ENCODE measurements at places on chromosomes 7 and 10.

- ATAC-seq: no peak
Observed at GRCh38 chr7:93178213-93178612, 30.0 kb upstream of the SAMD9L start.

DNA sequence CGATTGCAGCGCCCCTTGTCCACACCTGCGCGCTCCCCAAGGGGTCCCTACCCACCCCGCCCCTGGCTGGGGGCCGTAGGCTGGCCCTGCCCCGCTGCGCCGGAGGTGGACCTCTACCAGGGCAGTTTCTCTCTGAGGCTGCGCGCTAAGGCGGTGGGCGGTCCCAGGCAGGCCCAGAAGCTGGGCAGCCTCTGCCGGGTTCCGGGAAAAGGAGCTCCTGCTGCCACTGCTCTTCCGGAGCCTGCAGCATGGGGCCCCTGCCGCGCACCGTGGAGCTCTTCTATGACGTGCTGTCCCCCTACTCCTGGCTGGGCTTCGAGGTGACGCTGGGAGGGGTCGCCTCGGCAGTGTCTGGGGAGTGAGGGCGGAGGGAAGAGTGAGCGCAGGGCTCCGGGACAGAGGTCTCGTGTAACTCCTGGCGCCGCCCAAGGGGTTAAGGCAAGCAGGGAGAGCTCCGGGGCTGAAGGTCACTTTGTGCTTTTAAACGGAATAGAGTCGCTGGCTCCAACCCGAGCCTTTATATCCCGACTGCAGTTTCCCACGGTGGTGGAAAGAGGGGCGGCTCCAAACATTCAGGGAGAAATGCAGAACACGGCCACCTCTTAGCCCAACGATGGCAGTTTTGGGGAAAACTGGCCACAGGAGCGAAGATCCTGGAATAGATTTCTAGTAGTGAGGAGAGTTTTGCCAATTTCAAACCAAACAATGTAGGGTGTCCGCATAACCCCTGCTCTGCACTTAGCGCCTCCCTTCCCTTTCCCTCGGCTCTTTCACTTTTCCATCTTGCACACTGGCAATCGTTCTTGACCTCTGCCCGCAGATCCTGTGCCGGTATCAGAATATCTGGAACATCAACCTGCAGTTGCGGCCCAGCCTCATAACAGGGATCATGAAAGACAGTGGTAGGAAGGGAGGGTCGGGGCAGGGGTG lies at the start of gene GSTK1:
TSS of gene GSTK1 (plus strand) at position 176 of the 930 bp plus-strand sequence. CDS start at position 249, 73 bp downstream.
- peak; percentile 97 for ATAC-seq

DNA sequence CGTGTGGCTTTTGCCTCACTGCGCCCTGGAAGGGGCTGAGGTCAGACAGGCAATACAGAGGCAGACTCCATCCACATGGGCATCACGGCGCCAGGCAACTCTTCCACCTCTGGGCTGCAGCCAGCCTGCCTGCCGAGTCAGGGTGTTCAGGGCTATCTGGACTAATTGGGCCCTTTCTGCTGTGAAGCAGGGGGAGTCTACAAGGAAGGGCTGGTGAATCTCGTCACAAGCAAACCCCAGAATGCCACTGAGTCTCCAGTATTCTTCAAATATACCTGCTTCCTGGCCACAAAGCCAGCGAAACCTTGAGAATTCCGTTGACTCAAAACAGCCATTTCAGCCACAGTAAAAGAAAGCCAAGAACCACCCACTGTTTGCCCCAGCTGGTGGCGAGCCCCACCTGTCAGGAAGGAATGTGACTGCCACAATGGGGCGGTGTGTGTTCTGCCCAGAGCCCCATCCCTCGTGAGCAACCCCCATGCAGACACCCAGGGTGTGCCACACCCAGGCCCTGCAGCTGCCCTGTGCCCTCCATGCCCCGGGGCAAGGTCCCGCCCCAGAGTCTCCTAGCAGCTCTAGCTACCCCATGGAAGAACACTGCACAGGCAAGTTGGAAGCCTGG lies 117.3 kb downstream of the FAM53B start:
- peak; percentile 87 for ATAC-seq

GRCh38 chr7:122300211-122300932 lies 4.2 kb downstream of the FEZF1 start:
- ATAC-seq: peak; percentile 34

DNA sequence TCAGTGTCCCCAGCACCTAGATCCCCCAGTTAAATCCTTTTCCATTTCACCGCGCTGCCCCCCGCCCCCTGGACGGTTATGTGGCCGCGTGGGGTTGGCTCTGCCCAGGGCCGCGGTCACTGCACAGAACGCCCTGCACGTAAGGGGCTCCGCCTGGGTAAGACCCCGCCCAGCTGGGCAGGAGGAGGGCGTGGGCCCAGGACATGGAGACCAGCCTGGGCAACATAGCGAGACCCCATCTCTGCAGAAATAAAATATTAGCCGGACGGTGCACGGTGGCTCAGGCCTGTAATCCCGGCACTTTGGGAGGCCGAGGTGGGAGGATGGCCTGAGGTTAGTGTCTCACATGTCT lies 650 bp upstream of the ZFAND2A start:
- ATAC-seq: peak; percentile 45

- no peak for ATAC-seq
Observed at GRCh38 chr7:146804620-146805019, 688.0 kb downstream of the CNTNAP2 start.

DNA sequence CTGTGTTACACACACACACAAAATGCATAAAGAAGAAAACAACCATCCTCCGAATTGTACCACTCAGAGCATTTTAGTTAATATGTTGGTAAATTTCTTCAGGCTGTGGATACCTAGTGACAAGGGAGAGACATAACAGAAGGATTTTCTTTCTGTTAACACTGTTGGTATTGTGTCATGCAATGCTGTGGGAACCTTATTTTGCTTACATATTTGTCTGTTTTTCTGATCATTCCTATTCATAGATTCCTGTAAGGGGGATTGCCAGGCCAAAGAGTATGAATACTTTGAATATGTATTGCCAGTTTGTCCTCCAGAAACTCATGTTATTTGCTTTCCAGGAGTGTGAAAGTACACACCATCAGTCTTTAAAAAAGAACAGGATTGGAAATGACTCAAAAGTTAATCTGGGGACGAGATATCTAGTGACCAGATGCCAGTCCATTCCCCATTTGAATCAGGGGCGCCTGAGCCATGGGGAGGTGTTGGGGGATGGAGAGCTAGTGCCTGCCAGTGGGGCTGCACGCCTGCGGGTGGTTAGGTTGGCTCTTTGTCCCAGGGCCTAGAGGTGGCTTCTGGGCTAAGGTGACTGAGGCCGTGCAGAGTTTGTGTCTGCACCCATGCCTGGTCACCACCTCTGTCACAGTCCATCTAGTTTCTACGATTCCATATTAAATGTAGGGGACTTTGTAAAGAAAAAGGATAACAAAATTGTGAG lies 142.0 kb downstream of the PTPN20 start:
- ATAC-seq: no peak

GRCh38 chr10:9608602-9609001 lies 1409.1 kb upstream of the CELF2 start:
- ATAC-seq: no peak

- ATAC-seq: no peak
Observed at GRCh38 chr7:11969643-11970042, 137.6 kb upstream of the THSD7A start.

DNA sequence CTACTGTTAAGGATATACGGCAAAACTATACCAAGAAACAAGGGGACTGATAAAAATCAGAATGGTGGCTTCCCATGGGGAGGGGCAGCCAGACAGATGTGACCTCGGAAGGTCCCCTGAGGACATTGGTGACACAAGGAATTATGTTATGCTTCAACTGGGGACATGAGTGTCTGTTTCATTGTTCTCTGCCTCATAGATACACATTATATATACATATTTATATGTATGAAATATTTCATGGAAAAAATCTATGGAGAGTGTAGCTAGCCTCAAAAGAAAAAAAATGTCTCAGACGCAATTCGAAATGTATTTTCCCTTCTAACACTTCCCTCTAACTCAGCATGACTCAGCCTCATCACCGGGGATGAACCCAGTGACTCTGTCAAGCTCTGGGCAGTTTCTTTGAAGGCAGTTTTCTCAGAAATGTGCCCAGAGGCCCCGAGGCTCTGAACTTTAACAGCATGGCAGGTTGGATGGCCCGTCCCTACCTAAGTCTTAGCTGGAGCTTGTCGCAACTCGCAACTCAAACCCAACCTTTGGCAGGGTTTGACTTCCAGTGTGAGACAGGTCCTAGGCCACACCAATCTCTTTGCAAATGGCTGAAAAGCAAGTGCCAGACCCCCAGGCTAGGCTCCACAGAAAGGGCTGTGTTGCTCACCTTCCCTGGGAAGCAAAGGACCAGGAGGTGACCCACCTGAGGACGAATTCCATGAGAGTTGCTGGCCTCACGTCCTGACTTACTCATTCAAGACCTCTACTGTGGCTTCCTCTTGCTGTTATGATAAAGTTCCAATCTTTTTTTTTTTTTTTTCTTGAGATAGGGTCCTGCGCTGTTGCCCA lies 86.9 kb downstream of the CARD11 start:
- no peak for ATAC-seq

GRCh38 chr7:94375691-94376090 lies 19.0 kb upstream of the COL1A2 start:
- ATAC-seq: no peak

- ATAC-seq: no peak
Observed at GRCh38 chr7:33727315-33727714, 178.0 kb upstream of the BMPER start.

DNA sequence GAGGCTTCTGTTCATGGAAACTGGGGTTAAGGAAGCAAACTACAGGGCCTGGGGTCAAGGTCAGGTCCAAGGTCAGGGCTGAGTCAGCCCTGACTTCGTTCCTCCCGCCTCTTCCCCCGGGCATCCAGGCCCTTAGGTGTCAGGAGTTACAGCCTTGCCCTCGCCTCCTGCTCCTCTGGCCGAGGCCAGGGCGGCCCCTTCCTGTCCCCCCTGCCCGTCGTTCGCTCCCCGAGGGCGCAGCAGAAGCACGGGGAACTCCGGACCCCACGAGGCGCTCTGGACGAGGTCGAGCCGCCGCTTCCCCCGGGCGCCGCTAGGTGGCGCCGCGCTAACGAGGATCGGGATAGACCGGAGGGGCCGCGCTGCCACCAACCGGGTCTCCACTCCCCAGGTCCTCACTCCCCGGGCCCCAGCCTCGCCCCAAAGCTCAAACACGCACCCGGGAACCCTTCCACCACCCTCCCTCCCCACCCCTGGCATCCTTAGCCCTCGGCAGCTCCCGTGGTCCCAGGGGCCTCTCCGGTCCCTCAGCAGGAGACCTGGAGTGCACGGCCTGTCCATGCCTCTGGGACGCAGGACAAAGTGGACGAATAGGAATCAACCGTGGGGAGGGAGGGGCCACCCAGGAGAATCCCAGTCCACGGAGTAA lies 59.2 kb upstream of the MYL10 start:
- peak; percentile 84 for ATAC-seq

DNA sequence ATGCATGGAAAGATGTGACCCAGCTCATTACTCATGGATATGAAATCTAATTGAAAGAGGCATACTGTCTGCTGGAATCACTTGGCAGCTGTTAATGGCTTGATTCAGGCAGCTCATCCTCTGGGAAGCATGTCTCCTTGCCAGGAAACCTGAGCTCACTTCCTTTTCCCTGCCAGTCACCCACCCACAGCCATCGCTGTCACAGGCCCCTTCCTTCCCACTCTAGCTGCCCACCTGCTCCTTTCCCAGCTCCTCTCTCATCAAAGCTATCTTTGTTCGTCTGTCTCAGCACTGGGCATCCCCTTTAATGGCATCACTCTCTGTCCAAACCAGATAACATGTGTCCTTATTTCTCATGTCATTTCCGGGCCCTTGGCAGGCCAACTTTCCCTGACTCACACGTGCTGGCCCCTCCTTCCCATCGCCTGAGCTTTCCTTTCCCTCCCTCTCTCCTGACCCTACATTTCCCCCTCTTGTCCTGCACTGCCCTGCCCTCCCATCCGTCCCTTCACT lies 721.9 kb downstream of the TNS3 start:
- no peak for ATAC-seq

DNA sequence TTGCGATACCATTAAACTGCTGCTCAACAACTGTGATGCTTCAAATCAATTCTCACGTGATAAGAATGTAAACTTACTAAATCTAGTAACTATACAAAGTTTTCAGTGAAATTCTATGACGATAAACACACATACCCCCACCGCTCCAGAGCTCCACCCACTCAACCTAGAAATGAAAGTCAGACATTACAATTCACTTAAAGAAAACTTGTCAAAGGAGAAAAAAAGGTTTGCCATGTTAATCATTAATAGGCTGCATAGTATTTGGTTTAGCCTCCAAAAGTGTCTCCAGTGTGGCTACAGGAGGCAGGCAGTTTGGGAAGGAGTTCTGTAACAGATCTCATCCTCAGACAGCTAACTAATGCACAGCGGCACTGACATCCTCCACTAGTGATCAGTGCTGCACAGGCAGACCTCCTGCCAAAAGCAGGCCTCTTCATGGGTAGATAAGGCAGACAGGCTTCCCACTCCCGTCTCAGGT lies 3.1 kb downstream of the HERPUD2 start:
- ATAC-seq: no peak

DNA sequence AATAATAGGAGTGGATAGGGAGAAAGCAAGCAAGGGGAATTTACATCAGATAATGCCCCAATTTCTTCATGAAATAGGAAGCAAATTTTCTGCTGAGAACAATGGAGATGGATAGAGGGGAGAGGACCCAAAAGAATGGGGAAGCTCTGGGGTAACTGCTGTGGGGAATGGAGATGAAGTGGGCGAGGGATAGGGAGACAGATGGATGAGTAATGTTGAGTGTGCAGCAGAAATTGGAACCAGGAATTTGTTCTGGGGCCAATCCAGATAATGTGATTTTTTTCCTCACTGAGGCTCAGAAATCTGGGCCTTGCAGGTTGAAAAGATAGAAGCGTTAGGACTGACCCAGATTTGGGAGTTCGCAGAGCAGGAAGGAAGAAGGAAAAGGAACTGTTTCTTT lies 24.5 kb upstream of the MRC1 start:
- no peak for ATAC-seq

- ATAC-seq: no peak
Observed at GRCh38 chr10:105769248-105770184, 1128.4 kb downstream of the SORCS3 start.

DNA sequence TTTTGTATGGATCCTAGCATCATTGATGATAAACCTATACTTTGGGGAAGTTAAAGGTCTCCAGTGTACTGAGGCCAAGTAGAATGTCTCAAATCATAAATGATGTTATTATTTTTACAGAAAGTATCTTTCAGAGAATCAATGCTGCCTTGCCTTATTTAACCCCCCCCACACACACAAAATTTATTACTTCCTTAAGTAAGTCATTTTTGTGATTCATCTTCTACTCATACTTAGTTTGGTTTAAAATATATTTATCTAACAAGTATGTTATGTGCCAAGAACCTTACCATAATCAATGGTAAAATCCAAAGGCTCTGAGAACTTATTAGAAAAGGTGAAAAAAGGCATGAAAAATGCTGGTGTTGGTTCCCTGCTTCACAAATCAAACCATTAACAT lies 18.8 kb upstream of the CLDN12 start:
- no peak for ATAC-seq

DNA sequence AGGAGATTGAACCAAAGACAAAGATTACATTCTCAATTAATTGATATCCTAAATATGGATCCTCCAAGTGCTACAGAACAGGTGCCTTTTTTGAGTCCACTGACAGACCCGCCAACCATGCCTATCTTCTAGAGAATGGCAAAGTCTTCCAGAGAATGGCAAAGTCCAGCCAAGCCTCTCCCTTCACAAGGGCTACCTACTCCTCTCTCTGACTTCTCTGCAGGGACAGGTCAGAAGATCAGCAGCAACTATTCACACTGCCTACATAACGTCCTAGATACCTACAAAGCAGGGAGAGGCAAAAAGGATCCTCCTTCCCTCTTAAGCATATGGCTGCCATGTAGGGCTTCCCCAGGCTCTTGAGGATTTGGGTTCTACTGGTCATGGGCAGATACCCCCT lies 12.4 kb downstream of the UBE2H start:
- ATAC-seq: no peak

GRCh38 chr10:86439544-86439943 lies 72.9 kb upstream of the GRID1 start:
- ATAC-seq: no peak
